Large intestine (tissue), 12 donors: ENCODE measurements at places on chromosomes 1 and 21. TPM values are rescaled to one million over a fixed set of nuclear protein-coding genes. Genes with fewer than 3 reads are reported as not detected.

DNA sequence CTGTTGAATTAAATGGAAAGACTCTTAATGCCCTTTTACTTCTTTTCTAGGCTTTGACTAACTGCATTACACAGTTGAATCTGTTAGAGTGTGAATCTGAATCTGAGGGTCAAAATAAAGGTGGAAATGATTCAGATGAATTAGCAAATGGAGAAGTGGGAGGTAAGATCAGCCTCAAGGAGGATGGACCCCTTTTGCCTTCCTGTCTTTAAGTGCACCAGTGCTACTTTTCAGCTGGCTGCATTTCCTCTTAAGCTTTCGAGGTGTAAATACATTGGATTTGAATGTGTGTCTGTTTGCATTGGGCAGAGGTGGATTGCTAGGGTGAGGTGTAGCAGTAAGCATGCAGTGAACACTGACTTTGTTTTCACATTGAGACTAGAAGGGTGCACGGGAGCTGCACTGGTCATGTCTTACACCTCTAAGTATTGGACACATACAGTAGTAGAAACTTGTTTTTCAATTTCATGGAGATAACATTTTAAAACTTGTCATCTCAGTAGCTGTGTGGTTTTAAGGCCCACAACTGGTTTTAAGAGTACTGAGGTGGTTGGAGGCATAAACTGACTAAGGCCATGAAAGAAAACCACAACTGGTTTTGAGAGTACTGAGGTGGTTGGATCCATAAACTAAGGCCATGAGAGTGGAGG is 35.4 kb downstream of the MIA3 start:
- no peak for DNase-seq

DNA sequence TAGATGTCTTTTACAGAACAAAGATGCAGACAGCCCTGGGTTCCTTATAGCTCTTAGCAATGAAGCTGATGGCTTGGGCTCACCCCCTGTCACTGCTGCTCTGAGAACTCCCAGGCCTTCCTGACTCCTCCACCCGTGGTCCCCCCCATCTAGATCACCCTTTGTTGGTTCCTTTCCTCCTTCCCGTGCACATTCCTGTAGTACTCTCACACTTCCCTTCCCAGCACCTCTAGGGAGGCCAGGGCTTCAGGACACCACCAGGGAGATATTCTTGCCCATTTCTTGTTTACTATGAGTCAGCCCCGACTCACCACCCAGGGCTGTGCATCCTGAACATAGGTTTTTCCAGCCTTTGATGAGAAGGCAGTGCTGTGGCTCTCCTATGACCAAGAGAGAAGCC is 14.4 kb upstream of the NOS1AP start:
- no peak for DNase-seq

DNA sequence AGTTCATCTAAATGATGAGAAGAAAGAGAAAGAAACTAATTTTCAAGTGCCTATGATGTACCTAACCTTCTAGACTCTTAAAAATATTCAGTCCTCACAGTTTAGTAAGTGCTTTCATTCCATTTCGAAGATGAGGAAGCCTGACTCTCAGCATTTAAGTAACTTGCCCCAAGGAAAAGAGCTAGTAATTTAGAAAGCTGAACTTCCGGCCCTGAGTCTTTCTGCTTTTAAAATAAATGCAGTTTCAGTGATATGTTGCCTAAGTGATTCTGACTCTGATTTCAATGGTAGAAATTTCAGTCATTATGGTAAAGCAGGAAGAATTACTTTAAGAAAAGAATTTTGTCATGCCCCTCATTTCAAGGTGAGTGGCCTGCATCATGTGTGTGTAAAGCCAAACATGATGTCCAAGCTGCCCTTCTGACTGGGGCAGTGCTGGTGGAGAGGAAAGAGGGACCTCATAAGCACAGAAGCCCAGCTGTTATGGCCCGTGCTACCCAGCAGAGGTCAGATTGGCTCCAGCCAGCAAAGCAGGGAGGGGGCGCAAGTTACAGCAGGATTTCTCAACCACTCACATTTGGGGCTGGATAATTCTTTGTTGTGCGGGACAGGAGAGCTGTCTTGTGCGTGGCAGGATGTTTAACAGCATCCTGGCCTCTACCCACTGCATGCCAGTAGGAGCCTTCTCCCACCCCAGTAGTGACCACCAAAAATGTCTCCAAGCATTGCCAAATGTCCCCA is 10.7 kb downstream of the ATP1A4 start:
- DNase-seq = no peak

DNA sequence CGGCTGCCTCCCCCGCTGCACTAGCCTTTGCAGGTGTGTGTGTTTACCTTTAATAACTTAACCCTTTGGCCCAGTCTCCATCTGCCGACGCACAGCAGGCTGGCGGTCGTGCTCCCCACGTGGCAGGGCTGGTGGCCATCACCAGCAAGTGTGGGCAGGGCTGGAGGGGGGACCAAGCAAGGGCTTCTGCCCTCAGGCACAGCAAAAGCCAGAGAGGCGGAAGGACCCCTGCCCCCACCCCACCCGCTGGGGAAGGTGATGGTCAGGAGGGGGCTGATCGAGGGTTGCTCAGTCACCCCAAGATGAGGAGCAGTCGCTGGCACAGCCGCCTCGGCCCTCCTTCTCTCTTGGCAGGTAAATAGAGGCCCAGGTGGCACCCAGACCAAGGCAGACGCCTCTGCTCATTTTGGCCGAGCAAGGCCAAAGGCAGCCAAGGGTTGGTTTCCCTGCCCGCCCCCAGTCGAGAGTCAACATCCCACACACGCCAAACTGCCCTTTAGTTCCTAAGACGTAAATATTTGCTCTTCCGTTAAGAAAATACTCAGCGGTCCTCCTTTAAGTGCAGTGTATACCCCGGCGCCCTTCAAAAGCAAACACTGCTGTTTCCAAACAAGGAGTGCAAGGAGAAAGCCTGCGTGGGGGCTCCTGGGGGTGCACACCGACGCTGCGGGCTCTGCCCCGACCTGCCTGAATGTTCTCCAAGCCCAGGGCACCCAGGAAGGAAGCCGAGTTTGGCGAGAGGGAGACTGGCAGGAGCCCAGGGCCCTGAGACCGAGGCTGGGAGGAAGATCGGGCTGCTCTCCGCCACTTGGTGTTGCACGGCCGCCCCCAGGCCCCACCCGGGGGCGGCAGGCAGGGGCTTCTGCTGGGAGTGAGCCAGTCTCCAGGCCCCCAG is 82.7 kb downstream of the SIK1 start:
- DNase-seq = no peak

DNA sequence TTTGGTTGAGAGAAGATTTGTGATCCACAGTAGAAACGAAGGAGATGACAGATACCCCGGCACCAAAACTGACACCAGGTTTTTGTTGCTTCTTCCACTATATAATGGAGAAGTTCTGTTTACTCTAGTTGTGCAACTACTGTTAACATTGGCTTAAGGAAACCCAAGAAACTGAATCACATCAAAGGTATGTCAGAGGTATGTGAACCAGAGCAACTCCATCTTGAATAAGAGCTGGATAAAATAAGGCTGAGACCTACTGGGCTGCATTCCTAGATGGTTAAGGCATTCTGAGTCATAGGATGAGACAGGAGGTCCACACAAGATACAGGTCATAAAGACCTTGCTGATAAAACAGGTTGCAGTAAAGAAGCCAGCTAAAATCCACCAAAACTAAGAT is 173.7 kb upstream of the CAMK1G start:
- no peak for DNase-seq

PACC1 gene
- 4.6 TPM for polyA plus RNA-seq

AHDC1 gene
- polyA plus RNA-seq = 19.5 TPM
